Pancreas (tissue), 10 donors: ENCODE measurements at places on chromosomes 7 and 10. TPM values are rescaled to one million over a fixed set of nuclear protein-coding genes. Genes with fewer than 3 reads are reported as not detected.

The PLAU gene
- polyA plus RNA-seq, result 3.0 TPM

The PLPP4 gene
- polyA plus RNA-seq, result 0.07 TPM

The COX19 gene
- polyA plus RNA-seq, result 9.1 TPM

The RNF32 gene
- 1.2 TPM for polyA plus RNA-seq

The PNLIPRP1 gene
- polyA plus RNA-seq, result 3,212 TPM

The GIMAP4 gene
- 6.7 TPM for polyA plus RNA-seq

The TRIM50 gene
- polyA plus RNA-seq, result 21.5 TPM

The RAB19 gene
- 1.5 TPM for polyA plus RNA-seq

The OR2A5 gene
- polyA plus RNA-seq, result not detected

The LIPF gene
- polyA plus RNA-seq, result 1.2 TPM

The HNRNPA2B1 gene
- 395 TPM for polyA plus RNA-seq

The UTF1 gene
- polyA plus RNA-seq, result not detected

The TAS2R3 gene
- polyA plus RNA-seq, result 0.16 TPM

The EVX1 gene
- not detected for polyA plus RNA-seq

The JMJD1C gene
- polyA plus RNA-seq, result 39.9 TPM

The TLX1 gene
- polyA plus RNA-seq, result 0.11 TPM

The KCNIP2 gene
- 3.0 TPM for polyA plus RNA-seq

The CPEB3 gene
- polyA plus RNA-seq, result 2.1 TPM

The ERVW-1 gene
- polyA plus RNA-seq, result not detected

The CPED1 gene
- 0.57 TPM for polyA plus RNA-seq

The HECTD2 gene
- polyA plus RNA-seq, result 2.9 TPM

The FAM131B gene
- polyA plus RNA-seq, result 0.09 TPM
